IMR-90 (cell line): ENCODE measurements at places on chromosomes 16 and 17. TPM values are rescaled to one million over a fixed set of nuclear protein-coding genes. Genes with fewer than 3 reads are reported as not detected.

GRCh38 chr16:64225696-64226095, 896.2 kb downstream of the CDH11 start:
- peak; percentile 1 for DNase-seq

Gene DNAAF8
- 0.54 and 0.56 TPM in 2 replicates for total RNA-seq

Gene CSH1
- total RNA-seq = not detected in 2 replicates

GRCh38 chr17:31715446-31715845, 143.6 kb downstream of the COPRS start:
- DNase-seq = no peak

Gene PRAC2
- not detected in 2 replicates for total RNA-seq

DNA sequence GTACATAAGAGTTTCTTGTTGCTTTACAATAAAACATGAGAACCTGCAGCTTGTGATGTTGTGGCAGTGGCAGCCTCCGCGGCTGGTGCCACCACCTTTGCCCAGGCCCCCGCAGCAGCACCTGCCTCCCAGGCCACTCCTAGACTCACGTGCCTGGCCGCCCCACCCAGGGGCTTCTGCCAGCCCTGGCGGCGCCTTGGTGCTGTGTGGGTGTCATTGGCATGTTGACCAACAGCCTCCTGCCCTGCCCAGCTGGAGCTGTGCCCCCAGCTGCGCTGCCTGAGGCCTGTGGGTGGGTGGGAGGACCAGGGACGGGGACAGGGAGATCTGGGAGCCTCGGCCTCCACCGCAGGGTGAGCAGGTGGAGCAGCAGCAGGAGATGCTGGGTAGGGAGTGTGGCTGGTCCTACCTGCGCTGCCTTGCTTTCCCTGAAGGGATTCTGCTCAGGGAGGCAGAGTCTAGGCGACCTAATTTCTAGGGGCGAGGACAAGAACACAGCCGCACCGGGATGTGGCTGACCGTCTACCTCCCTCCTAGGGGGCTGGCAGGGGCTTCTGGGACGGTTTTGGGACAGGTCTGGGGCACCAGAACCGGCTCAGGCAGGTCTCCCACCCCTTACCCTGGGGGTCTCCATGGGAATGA, 428 bp upstream of the DNASE1L2 start:
- DNase-seq = no peak

DNA sequence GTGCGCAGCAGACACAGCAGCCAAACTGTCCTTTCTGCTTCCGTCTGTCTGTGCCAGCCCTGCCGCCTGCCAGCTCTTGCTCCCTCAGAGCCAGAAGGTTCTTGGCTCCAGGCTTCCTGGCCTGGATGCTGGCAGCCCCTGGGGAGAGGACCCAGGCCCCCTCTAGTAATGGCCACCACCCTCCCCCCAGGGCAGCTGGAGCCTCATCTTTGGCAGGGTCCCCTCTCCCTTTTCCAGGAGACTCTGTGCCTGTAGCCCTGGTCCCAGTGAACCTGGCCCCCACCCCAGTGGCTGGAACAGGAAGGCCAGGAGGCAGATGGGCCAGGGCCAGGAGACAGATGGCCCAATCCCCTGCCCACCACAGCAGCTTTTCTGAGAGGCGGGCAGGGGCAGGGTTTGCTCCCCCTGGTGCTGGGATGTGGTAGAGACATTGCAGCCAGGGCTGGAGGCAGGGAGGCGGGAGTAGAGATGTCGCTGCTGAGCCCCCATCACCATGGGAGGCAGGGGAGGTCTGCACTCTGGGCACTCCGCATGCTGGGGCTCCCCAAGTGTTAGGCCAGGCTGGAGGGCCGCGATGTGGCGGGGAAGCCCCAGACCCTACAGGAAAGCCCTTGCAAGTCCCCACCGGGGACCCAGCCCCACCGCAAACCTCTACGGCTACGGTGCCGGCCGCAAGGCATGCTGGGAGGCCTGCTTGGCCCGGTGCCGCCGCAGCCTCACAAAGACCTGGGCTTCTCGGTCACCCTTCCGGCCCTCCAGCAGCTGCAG, 16.7 kb downstream of the UNC13D start:
- DNase-seq = peak; percentile 41

- no peak for DNase-seq
These were observed 805.0 kb upstream of the RBFOX1 start for GRCh38 chr16:6527646-6528045.

DNA sequence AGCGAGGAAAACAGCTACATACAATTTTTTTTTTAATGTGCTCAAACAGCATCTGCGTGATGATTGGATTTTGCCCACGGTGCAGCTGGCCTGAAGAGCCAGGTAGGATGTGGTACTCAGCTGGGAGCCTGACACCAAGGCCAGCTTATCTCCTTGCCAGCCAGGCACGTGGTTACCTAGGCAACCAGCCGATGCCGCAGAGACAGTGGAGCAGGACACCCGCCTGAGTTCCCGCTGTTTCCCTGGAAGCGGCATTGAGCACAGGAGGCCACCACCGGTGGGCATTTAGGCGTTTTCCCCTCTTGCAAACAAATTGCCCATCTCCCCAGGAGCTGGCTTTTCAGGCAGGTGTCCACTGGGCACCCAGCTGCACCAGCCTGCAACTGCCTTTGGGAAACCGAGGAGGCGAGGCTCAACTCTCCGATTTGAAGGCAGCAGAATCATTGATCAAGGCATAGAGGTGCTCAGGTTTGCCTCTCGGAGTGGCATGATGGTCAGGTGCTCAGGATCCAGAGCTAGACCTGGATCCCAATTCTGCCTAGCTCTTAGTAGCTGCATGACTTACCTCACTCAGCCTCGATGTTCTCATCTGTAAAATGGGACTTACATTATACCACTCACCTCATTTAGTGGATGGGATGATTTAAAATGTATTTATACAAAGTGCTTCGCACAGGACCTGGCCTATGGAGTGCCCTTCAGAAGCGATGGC, 137.5 kb upstream of the PLCG2 start:
- no peak for DNase-seq

DNA sequence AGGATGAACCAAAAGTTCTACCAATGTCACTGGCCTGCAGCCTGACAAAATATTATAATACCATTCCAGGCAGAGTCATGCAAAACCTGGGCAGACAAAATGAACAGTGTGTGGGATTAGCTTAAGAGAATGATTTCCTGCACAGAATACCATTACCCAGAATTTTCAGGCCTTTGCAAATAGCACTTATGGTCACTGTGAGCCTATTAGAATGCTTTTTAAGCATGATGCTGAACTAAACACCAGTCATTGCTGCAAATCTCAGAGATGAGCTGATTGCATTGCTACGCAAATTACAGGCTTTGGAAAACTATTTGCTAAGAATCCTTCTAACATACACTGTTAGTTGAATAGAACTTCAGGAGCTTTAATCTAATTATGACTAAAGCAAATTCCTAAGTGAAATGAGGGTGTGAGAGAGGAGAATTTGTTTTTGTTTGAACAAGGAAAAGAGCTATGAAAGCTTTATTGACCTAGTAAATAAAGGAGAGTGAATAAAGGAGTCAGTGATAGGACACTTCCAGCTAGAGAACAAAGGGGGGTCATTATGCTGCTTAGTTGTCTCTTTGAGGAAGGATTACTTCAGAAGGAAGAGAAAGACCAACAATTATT, 398.8 kb downstream of the HS3ST3B1 start:
- DNase-seq = no peak

- no peak for DNase-seq
These were observed 210.3 kb downstream of the NTN1 start for GRCh38 chr17:9231449-9232154.

Gene HOXB7
- 1.8 and 3.3 TPM in 2 replicates for total RNA-seq

DNA sequence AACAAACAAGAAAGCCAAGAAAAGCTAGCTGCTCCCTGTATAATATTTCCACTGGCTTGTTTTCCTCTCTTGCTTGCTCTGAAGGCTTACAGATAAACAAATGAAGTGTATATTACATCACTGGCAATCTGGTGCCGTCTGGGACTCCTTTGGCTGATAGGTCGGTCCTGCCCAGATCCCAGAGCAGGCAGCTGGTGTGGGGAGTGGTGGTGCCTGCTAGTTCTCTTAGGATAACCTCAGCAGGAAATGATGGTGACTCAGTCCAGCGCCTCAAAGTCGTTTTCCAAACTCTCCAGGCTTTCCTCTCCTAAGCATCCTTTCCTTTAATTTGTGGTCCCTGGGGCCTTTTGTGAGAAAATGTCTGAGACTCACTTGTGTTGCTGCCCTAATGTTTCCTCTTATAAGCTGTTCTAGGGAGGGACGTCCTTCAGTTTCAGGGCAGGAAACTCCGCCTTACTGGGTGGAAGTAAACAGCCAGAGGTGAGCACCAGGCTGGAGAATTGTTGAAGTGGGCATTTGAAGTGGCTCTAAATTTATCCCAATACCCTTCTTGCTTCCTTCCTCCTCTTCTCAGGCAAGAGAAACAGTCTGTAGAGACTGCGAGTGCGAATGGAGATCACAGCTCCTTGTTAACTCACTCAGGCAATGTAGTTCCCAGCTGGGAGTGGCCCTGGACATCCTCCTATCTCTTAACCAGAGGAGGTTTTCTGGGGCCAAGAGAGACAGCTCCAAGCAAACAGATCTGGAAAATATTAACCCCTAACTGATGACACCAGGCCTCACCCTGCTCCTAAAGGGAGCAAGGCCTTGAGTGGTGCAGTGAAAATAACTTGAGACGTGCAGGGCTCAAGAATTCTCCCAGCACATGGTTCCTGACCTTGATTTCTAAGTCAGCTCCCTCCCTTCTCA, 34.9 kb downstream of the CD300LF start:
- DNase-seq = peak; percentile 2

GRCh38 chr16:14501331-14502255, 128.5 kb downstream of the PARN start:
- DNase-seq = peak; percentile 94

Gene PRAC1
- total RNA-seq = not detected in 2 replicates

Gene RAMP2
- total RNA-seq = 0.18 and 0.28 TPM in 2 replicates

GRCh38 chr16:49994006-49994405, 31.0 kb upstream of the CNEP1R1 start:
- DNase-seq = no peak

GRCh38 chr17:65918916-65919315, 273.0 kb downstream of the CEP112 start:
- no peak for DNase-seq

DNA sequence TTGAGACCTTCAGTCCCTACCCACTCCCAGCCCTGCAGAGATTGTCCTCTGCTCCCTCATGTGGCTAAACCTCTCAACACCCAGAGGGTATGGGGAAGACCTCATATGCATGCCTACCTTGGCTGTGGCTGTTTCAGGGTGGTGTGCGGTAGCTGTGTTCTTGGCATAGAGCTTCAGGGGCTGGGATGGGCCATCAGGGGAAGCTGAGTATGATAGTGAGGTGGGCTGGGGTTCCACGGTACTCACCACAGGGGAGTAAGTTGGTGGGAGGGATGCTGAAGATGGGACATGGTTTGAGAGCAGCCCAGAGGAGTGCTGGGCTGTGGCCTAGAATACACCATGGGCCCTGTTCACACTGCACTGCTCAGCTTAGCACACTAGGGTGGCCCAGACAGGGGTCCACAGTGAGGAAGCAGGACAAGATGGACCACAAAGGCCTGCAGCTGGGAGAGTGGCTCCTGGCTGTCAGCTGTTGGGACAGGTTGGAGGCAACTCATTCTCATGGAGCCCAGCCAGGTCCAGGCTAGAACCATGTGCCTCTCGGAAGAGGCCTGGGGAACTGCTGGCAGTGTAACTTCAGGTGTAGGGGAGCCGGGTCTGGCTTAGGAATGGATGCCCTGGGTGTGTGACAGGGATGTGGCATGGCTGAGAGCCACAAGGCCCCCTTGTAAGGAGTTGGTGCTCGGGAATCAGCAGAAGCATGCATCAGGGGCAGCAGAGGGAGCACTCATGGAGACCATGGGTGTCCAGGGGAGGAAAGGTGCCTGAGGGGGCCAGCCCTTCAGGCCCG, 3.1 kb downstream of the MFAP4 start:
- DNase-seq = peak; percentile 37

DNA sequence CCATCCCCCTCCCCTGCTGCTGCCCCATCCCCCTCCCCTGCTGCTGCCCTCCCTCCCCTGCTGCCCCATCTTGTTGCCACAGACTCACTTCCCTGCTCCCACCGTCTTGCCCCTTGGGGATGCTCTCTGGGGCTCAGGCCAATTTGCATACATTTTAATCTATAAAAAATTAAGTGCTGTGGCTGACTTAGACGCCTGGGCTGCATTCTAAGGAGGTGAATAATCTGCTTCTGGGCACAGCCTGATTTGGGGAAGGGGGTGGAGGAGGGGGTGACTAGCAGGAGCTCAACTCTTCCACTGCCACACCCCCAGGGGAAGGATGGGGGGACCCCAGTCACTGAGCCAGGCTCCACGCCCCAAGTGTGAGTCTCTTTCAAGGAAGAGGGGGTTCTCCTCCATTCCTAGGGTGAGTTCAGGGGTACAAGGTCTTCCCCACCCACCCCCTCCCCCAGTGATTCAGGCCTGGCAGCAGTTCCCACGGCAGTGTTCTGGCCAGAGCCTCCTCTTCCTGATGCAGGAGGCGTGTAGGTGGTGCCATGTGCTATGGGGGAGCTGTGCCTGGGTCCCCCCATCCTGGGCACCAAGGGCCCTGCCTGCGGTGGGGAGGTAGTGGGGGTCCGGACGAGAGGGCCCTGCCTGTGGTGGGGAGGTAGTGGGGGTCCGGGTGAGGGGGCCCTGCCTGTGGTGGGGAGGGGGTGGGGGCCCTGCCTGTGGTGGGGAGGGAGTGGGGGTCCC, 5.0 kb downstream of the DPH1 start:
- DNase-seq = peak; percentile 56

DNA sequence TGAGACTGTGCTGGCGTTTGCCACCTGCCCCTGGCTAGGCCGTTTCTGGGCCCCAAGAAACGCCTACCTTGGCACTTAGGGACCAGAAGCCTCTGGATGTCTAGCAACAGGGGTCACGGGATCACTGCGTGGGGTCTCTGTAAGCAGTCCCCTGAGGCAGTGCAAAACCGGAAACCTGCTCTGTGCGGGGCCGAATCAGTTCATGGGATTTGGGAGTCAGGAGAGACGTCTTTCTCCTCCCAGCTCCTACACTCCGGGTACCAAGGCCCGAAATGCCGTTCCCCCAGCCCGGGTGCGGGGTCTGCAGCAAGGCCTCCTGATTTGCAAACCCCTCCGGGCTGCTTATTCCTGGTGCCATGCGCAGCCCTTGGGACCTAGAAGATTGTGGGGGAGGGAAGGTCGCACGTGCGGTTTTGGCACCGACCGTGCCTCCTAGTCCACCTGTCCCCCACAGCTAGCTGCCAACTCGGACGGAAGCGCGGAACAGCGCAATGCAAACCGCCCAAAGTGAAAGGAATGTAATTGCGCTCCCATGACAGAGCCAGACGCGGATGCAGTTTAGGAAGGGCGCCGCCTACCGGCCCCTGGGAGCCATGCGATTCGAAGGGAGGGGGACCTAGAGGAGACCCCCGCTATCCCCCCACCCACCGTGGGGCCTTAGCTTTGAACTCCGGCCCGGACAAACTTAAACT, 6.5 kb downstream of the IRX5 start:
- DNase-seq = no peak

Gene ZNF594
- 7.2 and 8.1 TPM in 2 replicates for total RNA-seq

GRCh38 chr17:71004413-71004812, 835.1 kb downstream of the KCNJ2 start:
- DNase-seq = no peak

GRCh38 chr16:50386774-50387173, 18.0 kb upstream of the BRD7 start:
- DNase-seq = no peak

Gene LSM12
- total RNA-seq = 41.0 and 50.3 TPM in 2 replicates

Gene PRDM7
- total RNA-seq = not detected in 2 replicates

GRCh38 chr17:17750881-17751280, 69.6 kb downstream of the RAI1 start:
- DNase-seq = no peak

GRCh38 chr16:64304396-64304795, 817.5 kb downstream of the CDH11 start:
- no peak for DNase-seq

Gene OSGIN1
- total RNA-seq = 0.83 and 0.90 TPM in 2 replicates

- no peak for DNase-seq
These were observed 1.2 kb upstream of the IGSF6 start for GRCh38 chr16:21653571-21653970.

GRCh38 chr16:30858111-30858495, 35.8 kb downstream of the BCL7C start:
- no peak for DNase-seq
